Large intestine (tissue), 12 donors: ENCODE measurements at places on chromosomes 7 and 10. TPM values are rescaled to one million over a fixed set of nuclear protein-coding genes. Genes with fewer than 3 reads are reported as not detected.

KLF14 gene
- 0.18 TPM for polyA plus RNA-seq

FANK1 gene
- 5.0 TPM for polyA plus RNA-seq

CNPY1 gene
- polyA plus RNA-seq, result not detected

OR2A7 gene
- 16.7 TPM for polyA plus RNA-seq

OR6V1 gene
- polyA plus RNA-seq, result not detected

GPRIN2 gene
- polyA plus RNA-seq, result 10.3 TPM

GIMAP5 gene
- polyA plus RNA-seq, result 9.0 TPM

USP6NL gene
- polyA plus RNA-seq, result 20.4 TPM

NYAP1 gene
- polyA plus RNA-seq, result 3.5 TPM

AKR1C4 gene
- 0.39 TPM for polyA plus RNA-seq

NKX1-2 gene
- polyA plus RNA-seq, result 7.7 TPM

MPP7 gene
- 16.2 TPM for polyA plus RNA-seq

SLC16A12 gene
- 1.1 TPM for polyA plus RNA-seq

NPTX2 gene
- polyA plus RNA-seq, result 9.2 TPM

LLCFC1 gene
- polyA plus RNA-seq, result 6.6 TPM

TRIM73 gene
- 4.8 TPM for polyA plus RNA-seq

PALD1 gene
- 6.1 TPM for polyA plus RNA-seq

HOGA1 gene
- polyA plus RNA-seq, result 3.2 TPM

FRMD4A gene
- 19.8 TPM for polyA plus RNA-seq

OPN1SW gene
- 0.18 TPM for polyA plus RNA-seq

DNAH11 gene
- 0.40 TPM for polyA plus RNA-seq

INTS1 gene
- 50.0 TPM for polyA plus RNA-seq

HOXA11 gene
- polyA plus RNA-seq, result not detected

STRIP2 gene
- polyA plus RNA-seq, result 2.0 TPM

CYP3A5 gene
- 139 TPM for polyA plus RNA-seq

CLDN4 gene
- polyA plus RNA-seq, result 395 TPM

BHLHA15 gene
- polyA plus RNA-seq, result 0.60 TPM

CYP2C19 gene
- polyA plus RNA-seq, result 26.9 TPM

TAS2R41 gene
- not detected for polyA plus RNA-seq

CPA4 gene
- 7.9 TPM for polyA plus RNA-seq

GIMAP8 gene
- polyA plus RNA-seq, result 6.3 TPM

DENND2A gene
- 12.2 TPM for polyA plus RNA-seq

ZNF679 gene
- not detected for polyA plus RNA-seq

HOXA7 gene
- polyA plus RNA-seq, result 2.3 TPM

CDHR3 gene
- 36.0 TPM for polyA plus RNA-seq

CHAT gene
- polyA plus RNA-seq, result 0.96 TPM

CAV2 gene
- polyA plus RNA-seq, result 50.1 TPM

CFTR gene
- 53.1 TPM for polyA plus RNA-seq

ACTR1A gene
- 56.6 TPM for polyA plus RNA-seq

TRPV6 gene
- 2.2 TPM for polyA plus RNA-seq

NODAL gene
- 0.33 TPM for polyA plus RNA-seq

PHKG1 gene
- 2.1 TPM for polyA plus RNA-seq

PON3 gene
- 10.6 TPM for polyA plus RNA-seq

ZNF33B gene
- polyA plus RNA-seq, result 48.5 TPM

EZH2 gene
- 20.1 TPM for polyA plus RNA-seq

SLC26A3 gene
- 176 TPM for polyA plus RNA-seq

GATA3 gene
- 0.84 TPM for polyA plus RNA-seq

CDC14C gene
- 0.06 TPM for polyA plus RNA-seq

AKR1C8 gene
- polyA plus RNA-seq, result 0.13 TPM
